ENCODE measurements at places on chromosomes 6 and 20.

- no peak for DNase-seq
These were observed 21.2 kb upstream of the ELOVL5 start for GRCh38 chr6:53369876-53370515.

DNA sequence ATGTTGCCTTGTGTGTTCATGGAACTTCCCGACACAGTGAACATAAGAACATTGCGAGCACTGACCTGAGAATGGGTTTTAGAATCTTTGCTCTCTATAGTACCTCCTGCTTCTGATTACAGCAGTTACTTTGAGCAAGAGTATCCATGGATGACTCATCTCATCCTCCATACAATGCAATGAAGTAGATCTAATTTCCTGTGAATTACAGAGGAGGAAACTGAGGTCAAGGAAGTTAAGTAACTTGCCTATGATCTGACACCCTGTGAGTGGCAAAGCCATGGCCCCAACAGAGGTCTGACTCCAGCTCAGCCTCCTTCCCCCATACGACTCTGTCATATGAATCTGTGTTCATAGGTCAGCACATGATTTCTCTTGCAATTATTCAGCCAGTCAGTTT is 518.1 kb downstream of the TFAP2A start:
- no peak for DNase-seq

GRCh38 chr20:61986762-61987321 is 78.8 kb downstream of the TAF4 start:
- no peak for DNase-seq

DNA sequence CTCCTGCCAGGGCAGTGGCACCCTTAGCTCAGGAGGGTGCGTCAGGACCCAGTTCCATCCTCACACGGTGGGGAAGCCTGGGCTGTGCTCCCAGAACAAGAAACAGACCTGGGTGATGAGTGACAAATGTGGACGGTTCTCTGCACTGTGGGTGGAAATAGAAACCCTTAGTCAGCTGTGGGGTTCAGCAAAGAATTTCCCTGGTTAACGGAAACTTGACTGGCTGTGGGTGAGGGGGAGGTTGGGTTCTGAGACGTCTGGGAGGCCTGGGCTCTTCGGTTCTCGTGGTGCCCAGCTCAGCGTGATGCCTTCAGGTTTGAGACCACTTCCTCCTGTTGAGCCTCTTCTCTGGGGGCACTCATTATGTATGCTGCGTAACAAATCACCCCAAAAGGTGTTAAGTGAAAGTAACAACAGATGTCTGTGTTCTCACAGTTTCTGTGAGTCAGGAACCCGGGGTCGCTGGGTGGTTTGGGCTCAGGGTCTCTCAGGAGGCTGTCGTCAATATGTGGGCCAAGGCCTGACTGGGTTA is 53.1 kb upstream of the FAM83D start:
- DNase-seq = no peak

GRCh38 chr6:97524811-97525210 is 241.8 kb upstream of the MMS22L start:
- no peak for DNase-seq

- DNase-seq = no peak
These were observed 348.3 kb upstream of the ZFP64 start for GRCh38 chr20:52539891-52540290.

- no peak for DNase-seq
These were observed 353 bp downstream of the TRAM2 start for GRCh38 chr6:52576392-52577021.

GRCh38 chr6:130932438-130932837 is 105.2 kb downstream of the SMLR1 start:
- DNase-seq = no peak

DNA sequence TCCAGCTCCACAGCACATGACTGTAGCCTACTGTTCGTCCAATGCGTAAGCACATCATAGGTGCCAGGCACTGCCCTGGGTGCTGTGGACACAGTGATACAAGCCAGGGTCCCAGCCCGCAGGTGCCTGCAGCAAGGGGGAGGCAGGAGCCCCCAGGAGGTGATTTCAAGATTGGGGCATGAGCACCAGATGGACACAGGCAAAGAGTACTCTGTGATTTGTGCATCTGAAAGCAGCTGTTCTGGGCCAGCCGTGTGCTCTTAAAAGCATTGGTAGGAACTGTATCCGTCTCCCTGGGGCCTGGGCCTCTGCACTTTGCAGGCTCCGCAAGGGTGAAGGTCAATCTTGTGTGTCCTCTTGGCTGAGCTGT is 149.8 kb downstream of the SYCP2 start:
- no peak for DNase-seq

- no peak for DNase-seq
These were observed 76.6 kb downstream of the CEBPB start for GRCh38 chr20:50267041-50267865.

GRCh38 chr20:528923-529604 is 14.5 kb downstream of the CSNK2A1 start:
- DNase-seq = no peak

DNA sequence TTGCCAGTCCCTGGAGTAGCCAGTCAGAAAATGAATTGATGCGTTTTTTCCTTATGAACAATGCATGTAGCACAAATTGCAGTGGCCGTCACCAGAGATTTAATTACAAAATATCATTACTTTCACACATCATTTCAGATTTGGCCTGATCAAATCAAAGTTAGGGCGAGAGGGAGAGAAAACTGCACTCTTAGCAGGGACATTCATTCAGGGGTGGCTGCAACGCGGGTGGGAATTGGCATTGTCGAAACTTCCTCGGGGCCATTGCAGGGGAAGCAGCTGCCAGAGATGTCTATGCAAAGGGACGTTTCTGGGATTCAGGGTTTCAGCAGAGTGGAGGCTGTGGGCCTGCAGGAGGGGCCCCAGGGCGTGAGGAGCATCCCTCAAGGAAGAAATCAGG is 76.5 kb upstream of the TOP1 start:
- no peak for DNase-seq

DNA sequence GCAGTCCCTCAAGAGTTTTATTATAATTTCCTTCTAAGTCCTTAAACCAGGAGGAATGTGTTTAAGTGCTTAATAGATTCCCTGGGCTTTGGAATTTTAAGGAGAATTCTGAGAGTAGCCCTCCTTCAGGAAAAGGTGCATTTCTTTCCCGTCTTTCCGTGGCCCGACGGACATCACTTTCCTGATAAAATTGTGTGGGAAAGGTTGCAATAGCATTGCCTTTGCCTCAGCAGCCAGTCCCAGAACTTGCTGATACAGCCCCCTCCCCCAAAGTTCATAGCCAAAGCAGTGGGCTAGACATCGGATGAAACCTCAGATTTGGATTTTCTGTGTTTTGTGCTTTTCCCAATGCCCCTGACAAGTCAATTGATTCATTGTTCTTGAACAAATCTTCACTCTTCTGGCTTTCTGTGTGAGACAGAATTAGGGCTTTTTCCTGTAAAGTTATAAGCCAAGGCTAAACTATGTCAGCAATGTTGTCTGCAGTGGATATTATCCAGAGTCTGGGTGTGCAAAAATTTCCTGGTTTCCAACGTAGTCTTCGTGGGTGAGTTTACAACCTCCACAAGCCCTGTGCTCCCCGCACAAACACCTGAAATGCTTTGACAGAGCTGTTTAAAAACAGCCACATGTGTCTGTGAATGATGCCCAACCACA is 1.1 kb upstream of the SMOC2 start:
- DNase-seq = no peak

DNA sequence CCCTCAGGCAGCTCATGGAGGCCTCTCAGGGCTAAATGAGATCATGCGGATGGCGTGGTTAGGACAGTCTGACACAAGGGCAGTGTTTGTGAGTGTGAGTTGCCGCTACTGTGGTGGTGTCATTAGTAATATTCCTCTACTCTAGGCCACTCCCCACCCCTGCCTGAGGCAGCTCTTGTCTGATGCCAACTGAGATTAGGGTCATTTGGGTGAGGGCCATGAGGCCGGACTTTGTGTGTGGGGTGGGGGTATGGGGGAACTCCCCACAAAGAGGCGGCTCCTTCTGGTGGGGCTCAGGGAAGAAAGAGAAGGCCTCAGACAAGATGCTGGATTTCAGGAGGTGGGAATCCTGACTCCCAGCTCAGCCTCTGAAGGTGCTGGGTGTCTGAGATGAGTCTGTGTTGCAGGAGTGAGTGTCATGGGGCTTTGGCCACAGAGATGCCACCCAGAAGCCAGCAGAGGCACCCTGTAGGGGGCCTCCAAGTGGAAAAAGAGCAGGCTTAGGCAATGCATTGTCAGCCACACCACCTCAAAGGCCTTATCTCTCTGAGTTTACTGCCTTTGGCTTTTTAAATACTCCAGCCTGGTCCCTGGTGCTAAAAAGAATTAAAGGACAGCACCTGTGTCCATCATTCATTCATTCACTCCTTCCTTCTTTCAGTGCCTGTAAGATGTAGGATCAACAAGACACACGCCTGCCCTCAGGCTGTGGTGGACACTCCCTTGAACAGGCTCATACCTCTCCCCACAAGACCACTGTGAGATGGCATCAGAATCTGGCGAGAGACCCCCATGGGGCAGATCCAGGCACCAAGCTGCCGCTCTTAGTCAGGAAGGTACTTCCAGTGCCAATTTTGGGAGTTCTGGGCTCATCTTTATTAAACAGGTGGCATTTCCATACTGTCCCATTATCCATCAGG is 175.2 kb downstream of the MRPL14 start:
- no peak for DNase-seq

- no peak for DNase-seq
These were observed 69.7 kb downstream of the SAMD3 start for GRCh38 chr6:130152908-130153510.

GRCh38 chr20:1815502-1816085 is 79.6 kb upstream of the SIRPA start:
- no peak for DNase-seq

DNA sequence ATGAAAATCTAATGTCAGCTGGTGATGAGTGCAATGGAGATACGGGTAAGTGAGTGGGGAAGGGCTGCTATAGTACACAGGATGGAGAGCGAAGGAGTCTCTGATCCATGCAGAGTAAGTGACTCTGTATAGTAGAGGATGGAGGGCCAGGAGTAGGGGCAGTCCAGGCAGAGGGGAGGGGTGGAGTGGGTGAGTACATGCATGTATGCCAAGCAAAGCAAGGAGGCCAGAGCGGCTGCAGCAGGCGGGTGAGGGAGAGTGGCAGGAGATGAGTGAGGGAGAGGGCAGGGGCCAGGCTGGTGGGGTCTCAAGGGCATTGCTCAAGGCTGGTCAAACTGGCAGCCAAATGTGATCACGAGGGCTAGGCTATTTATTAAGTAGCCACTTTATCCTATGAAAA is 94.0 kb downstream of the PREP start:
- DNase-seq = no peak

DNA sequence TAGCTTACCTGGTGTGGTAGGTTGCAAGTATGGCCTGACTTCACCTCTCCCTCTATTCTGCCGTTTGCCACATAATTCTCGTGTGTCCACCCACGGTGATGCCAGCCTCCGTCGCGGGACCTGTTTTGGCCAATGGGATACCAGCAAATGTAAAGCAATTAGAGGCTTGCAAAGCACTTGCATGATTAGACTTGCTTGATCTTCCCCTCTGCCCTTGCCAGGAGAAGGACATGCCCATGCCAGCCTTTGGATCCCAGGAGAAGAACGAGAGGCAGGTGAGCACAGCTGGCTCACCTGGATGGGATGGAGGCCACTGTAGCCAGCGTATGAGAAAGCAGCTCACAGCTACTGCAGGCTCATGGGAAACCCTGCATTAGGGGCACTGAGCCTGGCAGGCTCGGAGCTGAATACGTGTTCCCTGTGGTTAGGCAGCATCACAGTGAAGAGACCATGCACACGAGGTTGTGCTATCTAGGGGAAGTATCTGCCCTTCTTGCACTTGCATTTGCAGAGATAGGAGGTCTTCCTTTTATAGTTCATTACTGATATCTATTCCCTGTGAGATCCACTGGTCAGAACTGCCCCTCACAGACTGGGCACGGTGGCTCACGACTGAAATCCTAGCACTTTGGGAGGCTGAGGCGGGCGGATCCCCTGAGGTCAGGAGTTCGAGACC is 62.4 kb downstream of the TMEM242 start:
- DNase-seq = no peak

DNA sequence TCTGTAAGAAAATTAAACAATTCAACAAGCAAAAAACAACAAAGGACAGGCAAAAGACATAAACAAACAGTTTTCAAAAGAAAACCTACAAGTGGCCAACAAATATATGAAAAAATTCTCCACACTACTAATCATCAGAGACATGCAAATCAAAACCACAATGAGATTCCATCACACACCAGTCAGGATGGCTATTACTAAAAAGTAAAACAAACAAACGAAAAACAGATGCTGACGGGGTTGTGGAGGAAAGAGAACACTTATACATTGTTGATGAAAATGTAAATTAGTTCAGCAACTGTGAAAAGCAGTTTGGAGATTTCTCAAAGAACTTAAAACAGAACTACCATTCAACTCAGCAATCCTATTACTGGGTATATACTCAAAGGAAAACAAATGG is 537.6 kb downstream of the HDGFL1 start:
- DNase-seq = no peak

DNA sequence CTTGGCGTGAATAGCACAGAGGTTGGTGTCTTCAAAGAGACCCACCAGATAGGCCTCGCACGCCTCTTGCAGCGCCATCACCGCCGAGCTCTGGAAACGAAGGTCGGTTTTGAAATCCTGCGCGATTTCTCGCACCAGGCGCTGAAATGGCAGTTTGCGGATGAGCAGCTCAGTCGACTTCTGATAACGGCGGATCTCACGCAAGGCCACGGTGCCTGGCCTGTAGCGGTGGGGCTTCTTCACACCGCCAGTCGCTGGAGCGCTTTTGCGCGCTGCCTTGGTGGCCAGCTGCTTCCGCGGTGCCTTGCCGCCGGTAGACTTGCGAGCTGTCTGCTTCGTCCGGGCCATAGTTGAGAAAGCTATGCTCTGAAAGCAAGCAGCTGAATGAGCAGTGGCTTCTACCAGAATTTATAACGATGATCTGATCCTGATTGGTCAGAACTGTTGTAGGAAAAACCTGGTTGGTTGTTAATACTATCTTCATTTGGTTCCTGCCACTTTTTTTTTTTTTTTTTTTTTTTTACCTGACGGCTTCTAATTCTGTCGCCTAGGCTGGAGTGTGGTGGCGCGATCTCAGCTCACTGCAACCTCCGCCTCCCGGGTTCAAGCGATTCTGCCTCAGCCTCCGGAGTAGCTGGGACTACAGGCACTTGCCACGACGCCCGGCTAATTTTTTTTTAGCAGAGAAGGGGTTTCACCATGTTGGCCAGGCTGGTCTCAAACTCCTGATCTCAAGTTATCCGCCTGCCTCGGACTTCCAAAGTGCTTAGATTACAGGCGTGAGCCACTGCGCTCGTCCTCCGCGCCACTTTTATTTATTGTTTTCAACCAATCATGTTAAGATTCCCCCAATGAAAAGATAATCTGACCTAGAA is 21.5 kb downstream of the OR2B2 start:
- DNase-seq = peak; percentile 13

DNA sequence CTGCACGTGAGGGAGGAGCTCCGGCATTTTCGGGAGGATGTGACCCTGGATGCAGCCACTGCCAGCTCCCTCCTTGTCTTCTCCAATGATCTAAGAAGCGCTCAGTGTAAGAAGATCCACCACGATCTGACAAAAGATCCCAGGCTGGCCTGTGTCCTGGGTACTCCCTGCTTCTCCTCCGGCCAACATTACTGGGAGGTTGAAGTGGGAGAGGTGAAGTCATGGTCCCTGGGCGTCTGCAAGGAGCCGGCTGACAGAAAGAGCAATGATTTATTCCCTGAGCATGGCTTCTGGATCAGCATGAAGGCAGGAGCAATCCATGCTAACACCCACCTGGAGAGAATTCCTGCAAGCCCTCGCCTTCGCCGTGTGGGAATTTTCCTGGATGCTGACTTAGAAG is 2.8 kb downstream of the RFPL4B start:
- no peak for DNase-seq

- no peak for DNase-seq
These were observed 16.4 kb downstream of the PIGT start for GRCh38 chr20:45432294-45432693.

- DNase-seq = peak; percentile 69
These were observed 45.8 kb downstream of the FOXP4 start for GRCh38 chr6:41591859-41592502.
